Neural crest cell (in vitro differentiated cells): ENCODE measurements at places on chromosomes 4 and X.

GRCh38 chr4:81093720-81094401, 63.4 kb downstream of the BMP3 start:
- no peak for DNase-seq

- DNase-seq: no peak
Observed at GRCh38 chrX:317424-318067, 1.1 kb downstream of the GTPBP6 start.

GRCh38 chrX:69032601-69033000, 132.7 kb downstream of the PJA1 start:
- DNase-seq: no peak

DNA sequence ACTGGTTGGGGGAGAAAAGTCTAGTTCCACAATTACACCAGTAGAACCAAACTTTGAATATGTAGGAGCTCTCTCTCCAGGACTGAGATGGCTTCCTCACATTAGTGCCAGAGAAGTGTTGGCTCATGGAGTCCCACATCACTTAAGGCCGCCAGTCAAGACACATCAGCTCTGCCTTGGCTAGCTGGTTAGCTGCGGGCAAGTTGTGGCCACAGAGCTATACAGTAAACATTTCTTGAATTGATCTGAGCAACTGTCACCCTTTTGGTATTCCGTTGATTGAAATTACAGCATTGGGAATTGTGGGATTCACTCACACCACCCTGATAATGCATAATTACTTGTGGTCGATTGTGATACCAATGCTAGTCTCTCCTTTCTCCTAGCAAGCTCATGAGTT, 76.2 kb downstream of the LNX1 start:
- no peak for DNase-seq

GRCh38 chr4:182022909-182023308, 220.3 kb upstream of the TENM3 start:
- DNase-seq: no peak

DNA sequence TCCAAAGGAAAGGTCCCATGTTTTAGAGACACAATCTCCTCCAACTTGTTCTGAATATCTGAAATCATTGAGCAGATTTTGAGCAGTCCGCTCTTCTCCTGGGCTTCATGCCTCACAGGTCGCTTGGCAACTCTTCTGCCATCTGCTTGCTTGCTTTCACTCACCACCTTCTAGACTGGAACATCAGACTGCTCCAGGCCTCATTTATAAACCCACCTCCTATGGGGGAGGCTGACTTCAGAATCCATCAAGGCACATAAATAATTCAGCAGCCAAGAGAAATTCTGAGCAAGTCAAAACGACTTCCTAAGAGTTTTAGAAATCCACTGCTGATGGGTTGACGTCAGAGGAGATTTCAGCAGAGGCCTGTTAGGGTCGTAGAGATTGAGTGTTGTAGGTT, 64.1 kb downstream of the FAM184B start:
- no peak for DNase-seq

GRCh38 chr4:120692964-120693363, 229.6 kb downstream of the PRDM5 start:
- DNase-seq: no peak

- DNase-seq: no peak
Observed at GRCh38 chr4:2333916-2334644, 72.2 kb upstream of the MXD4 start.

DNA sequence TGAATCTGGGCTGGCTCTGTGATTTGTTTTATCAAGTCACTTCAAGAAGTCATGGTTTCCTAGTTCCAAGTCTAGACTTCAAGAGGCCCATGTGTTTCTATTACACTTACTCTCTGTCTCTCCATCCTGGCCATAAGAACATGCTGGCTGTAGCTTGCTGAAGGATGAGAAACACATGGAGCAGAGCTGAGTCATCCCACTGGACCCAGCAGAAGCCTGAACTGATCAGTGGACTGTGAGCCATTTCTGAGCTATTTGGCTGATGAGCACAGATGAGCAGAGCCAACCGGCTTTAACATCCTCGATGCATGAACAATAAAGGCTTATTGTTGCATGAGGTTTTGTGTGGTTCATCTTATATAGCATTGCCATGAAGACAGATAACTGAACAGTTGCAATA, 290.6 kb upstream of the BOD1L1 start:
- no peak for DNase-seq

DNA sequence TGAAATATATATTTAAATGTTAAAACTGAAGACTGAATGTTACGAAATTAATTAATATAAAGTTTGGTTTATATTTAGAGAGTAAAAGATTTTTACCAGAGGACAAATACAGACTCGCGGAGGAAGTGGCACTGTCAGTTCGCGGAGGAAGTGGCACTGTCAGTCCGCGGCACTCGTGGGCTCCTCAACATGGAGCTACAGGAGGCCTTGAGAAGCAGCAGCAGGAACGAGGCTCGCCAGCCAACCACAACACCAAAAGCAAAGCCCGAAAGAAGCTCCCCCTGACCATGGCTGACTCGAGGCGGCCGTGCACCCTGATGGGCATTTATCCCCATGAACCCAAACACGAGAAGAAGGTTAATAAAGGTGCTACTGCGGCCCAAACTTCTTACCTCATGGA, 125.3 kb upstream of the PABPC4L start:
- DNase-seq: no peak

- DNase-seq: no peak
Observed at GRCh38 chr4:52192721-52193135, 141.6 kb downstream of the SPATA18 start.
